GM04503 (cell line): ENCODE measurements at places on chromosomes 7 and 10.

- no peak for DNase-seq
These were observed 1.2 kb upstream of the PON3 start for GRCh38 chr7:95397381-95397780.

DNA sequence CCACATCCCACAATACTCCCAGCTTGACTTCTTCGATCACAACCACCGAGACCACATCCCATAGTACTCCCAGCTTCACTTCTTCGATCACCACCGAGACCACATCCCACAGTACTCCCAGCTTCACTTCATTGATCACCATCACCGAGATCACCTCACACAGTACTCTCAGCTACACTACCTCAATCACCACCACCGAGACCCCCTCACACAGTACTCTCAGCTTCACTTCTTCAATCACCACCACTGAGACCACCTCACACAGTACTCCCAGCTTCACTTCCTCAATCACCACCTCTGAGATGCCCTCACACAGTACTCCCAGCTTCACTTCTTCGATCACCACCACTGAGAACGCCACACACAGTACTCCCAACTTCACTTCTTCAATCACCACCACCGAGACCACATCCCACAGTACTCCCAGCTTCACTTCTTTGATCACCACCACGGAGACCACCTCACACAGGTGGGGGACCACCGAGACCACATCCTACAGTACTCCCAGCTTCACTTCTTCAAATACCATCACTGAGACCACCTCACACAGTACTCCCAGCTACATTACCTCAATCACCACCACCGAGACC lies 8.6 kb downstream of the MUC3A start:
- DNase-seq: no peak

DNA sequence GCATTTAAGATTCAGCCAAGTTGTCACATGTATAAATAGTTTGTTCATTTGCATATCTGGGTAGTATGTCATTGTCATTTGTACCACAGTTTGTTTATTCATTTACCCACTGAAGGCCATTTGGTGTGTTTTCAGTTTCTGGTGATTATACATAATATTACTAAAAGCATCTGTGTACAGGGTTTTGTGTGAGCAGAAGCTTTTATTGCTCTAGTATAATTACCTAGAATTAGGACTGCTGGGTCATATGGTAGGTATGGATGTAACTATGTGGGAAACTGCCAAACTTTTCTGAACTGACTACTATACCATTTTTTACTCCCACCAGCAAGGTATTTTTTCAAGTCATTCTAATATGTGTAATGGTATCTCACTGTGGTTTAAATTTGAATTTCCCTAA lies 584.0 kb upstream of the GHITM start:
- DNase-seq: no peak

- peak; percentile 65 for DNase-seq
These were observed 11.5 kb upstream of the MICU1 start for GRCh38 chr10:72637398-72637857.

DNA sequence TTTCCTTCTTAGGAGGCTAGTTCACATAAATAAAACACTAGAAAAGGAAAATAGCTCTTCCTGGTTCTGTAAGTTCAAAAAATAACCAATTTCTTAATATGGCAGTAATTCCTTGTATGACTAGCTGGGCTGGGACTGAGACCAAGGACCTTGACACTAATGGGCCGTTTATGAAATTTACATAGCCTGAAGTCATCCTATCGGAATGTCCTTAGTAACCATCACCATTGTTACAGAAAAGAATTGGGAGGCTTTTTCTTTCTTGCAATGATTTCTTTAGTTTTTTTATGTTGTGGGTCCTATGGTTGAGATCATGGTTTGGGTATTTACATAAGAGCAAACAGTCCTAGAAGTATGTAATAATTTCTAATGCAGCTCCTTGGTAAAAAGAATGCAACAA lies 87.1 kb upstream of the HDAC9 start:
- DNase-seq: peak; percentile 91

- no peak for DNase-seq
These were observed 149.8 kb downstream of the XPNPEP1 start for GRCh38 chr10:109773288-109774120.

DNA sequence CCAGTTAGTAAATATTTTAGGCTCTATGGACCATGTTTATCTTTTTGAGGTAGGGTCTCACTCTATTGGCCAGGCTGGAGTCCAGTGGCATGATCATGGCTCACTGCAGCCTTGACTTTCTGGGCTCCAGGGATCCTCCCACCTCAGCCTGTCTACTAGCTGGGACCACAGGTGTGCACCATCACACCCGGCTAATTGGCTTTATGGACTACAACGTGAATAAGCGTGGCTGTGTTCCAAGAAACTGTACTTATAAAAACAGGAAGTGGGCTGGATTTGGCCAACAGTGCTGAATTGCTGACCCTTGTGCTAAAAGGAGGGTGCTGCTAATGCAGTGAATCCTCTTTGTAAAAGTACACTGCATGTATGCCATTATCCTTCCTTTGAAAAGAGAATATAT lies 111.7 kb upstream of the CDK13 start:
- DNase-seq: no peak

DNA sequence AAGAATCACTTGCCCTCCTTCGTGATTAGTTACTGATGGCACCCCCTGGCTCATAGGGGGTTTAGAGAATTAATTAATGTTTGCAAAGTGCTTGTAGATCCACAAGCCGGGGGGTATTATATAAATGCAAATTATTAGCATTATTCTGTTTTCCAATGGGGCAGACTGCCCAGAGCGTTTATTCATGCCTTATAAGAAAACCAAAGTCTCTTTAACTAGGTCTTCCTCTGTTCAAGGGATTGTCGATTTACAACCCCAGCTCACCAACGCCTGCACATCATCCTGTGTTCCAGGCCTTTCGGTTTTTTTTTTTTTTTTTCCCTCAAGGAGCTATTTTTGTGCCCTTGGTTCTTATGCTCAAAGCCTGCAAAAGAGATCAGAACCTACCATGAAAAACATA lies 630.7 kb downstream of the PARD3 start:
- no peak for DNase-seq

DNA sequence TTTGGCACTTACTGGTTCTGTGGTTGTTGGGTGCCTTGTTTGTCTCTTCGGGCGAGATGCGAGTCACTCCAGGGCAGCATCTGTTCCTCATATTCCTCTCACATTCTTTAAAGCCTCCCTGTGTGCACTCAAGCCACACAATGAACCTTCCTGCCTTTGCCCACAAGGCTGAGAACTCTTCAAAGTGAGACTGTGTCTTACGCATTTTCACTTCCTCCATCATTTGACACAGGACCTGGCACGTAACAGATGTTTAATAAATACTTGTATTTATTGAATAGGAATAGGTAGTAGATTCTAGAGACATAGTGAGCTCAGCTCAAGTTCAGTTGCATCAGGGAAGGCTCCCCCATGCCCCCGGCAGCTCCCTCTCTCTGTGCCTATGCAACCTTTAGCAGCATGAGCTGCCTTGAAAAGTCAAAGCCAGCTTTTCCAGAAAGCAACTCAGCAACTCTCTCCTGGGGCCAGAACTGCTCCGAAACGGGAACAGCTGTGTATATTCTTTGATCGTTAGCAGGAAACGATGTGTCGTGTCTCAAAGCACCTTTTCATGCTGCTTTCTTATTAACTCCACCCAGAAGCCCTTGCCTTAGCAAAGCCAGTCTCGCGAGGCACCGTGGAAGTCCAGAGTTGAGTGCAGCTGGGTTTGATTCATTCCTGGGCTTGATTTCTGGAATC lies 97.5 kb downstream of the PFKFB3 start:
- DNase-seq: no peak

DNA sequence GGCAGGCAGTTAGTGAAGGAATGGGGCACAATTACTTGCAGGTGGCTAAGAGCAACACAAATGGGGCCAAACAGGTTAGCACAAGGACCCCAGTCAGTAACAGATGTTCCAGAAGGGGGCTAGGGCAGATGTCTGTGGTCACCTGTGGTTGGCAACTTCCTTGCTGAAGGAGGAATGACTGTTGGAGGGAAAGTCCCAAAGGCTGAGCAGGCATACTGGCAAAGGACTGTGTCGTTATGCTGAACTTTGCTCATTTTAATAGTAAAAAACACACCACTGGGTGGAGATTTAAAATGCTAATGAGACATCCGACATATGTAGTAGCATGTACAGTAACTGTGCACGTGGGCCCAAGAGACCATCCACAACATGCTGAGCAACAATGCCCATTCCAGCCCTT lies 511.6 kb downstream of the CALN1 start:
- no peak for DNase-seq
